ENCODE measurements at places on chromosomes 12 and 14.

GRCh38 chr12:52805000-52805399 lies 8.9 kb downstream of the KRT4 start:
- no peak for DNase-seq

GRCh38 chr12:21521541-21521940 lies 4.6 kb upstream of the SPX start:
- DNase-seq = no peak

GRCh38 chr14:102318781-102319276 lies 717 bp upstream of the ZNF839 start:
- no peak for DNase-seq

DNA sequence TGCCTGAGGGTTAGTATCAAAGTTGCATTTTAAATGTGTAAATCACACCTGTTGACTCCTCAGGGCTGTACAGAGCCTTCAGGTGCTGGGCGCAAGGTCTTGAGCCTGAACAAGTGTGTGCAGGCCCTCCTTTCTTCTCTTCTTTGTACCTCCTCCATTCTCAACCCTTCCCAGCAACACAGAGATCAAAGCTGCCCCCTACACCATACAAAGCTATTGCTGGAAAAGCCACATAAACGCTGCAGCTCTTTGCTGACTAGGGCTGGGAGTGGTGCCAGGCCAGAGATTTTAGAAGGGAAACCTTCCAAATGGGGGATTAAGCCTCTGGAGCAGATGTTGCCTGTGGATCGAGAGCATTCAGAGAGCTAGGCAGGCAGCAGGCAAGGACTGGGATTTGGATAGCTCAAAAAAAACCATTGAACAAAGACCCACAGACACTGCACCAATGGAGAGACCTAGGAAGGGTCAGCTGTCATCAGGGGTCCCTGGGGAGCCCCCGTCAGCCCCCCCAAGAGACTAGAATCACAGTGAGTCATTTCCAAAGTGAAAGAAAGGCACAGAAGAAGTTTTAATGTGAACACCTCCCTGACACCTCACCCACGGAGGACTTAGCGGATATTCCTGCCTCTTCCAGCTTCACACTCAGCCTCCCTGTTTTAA lies 18.2 kb upstream of the SUSD6 start:
- DNase-seq = no peak

GRCh38 chr14:63535918-63536317 lies 7.3 kb downstream of the PPP2R5E start:
- DNase-seq = no peak

DNA sequence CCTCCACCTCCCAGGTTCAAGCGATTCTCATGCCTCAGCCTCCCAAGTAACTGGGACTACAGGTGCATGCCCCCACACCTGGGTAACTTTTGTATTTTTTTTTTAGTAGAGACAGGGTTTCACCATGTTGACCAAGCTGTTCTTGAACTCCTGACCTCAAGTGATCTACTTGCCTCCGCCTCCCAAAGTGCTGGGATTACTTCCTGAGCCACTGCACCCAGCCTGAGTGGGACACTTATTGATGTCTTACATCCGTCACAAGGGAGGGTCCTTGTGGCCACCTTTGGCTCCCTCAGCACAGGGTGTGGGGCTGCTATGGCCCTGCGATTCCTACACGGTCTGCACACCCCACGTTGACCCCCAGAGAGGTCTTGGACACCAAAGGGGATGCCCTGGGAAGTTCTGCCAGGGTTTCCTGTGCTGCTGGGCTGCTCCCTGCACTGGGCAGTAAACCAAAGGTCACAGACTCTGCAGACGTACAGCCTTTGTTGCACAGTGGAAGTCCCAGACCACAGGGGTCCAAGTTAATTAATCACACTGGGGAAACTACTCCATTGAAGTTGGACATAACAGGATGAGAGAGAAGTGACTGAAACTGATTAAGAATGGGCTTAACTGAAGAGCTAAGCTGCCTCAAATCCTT lies 95.7 kb downstream of the SAMD4A start:
- DNase-seq = no peak

DNA sequence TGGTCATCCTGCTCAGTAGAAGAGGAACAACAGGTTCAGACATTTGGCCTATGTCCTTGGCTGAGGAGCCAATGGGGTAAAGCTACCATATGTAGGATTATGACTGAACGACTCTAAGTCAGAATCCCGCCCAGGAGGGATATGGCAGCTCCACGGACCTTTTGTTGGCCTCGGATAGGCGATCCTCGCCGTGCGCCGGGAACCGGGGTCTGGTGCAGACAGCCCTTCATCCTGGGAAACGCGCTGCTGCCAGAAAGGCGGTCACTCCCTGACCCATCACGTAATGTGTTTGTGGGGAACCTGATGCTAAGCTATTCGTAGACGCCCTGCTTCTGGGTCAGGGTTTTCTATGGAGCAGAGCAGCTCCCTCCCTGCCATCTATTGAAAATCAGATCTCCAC lies 178.9 kb upstream of the ALG10B start:
- DNase-seq = no peak
